GM13977 (cell line): ENCODE measurements at places on chromosomes 12 and 14.

- no peak for DNase-seq
Measured at GRCh38 chr14:51334566-51334965, 94.5 kb downstream of the TMX1 start.

DNA sequence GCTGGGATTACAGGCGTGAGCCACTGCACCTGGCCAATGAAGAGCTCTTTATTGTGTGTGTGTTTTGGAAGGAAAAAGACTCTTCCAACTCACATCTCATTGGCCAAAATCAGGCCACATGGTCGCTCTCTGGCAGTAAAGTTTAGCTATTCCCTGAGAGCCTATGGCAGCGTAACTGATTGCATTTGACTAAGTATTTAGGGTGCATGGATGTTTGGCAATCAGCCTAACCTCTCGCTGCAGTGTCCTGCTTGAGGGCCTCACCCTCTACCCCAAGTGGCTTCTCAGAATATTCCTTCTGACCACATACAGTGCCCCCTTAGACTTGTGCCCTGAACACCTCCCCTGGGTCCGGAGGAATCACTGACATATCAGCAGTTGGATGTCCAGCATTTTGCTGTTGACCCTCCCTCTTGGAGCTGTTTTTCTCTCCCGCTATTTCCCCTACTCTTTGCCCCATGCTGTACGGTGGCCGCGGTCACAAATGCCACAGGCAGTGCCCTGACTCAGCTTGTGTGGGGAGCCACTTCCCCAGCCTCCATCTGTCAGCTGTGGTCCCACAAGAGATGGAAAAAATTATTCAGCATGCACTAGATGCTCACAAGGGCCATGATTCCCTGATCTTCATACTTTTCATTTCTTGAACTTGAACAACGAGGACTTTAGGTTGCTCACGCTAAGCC, 9.5 kb downstream of the PHETA1 start:
- DNase-seq, result no peak

GRCh38 chr12:2633825-2634200, 161.0 kb upstream of the FKBP4 start:
- no peak for DNase-seq

DNA sequence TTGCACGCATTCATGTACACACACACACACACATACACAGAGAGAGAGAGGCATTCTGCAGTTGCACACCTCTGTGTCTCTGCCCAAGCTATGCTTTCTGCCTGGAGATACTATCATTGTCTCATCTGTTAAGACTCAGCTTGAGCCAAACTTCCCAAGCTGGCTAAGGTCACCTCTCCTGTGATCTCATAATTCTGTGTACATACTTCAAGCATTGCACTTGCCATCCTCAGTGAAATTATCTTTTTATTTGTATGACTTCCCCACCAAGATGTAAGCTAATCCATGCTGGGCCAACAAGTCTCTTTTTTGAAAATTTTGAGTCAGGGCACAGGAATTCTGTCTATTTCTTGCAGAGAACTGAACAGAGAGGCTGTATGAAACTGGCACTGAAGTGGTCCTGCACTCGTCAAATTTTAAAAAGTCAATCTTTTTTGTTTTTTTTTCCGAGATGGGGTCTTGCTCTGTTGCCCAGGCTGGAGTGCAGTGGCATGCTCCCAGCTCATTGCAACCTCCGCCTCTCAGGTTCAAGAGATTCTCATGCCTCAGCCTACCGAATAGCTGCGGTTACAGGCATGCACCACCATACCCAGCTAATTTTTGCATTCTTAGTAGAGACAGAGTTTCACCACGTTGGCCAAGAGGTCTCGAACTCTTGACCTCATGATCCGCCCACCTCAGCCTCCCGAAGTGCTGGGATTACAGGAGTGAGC, 44.3 kb downstream of the TMTC1 start:
- no peak for DNase-seq

- no peak for DNase-seq
Measured at GRCh38 chr12:87529413-87529812, 499.8 kb downstream of the C12orf50 start.

DNA sequence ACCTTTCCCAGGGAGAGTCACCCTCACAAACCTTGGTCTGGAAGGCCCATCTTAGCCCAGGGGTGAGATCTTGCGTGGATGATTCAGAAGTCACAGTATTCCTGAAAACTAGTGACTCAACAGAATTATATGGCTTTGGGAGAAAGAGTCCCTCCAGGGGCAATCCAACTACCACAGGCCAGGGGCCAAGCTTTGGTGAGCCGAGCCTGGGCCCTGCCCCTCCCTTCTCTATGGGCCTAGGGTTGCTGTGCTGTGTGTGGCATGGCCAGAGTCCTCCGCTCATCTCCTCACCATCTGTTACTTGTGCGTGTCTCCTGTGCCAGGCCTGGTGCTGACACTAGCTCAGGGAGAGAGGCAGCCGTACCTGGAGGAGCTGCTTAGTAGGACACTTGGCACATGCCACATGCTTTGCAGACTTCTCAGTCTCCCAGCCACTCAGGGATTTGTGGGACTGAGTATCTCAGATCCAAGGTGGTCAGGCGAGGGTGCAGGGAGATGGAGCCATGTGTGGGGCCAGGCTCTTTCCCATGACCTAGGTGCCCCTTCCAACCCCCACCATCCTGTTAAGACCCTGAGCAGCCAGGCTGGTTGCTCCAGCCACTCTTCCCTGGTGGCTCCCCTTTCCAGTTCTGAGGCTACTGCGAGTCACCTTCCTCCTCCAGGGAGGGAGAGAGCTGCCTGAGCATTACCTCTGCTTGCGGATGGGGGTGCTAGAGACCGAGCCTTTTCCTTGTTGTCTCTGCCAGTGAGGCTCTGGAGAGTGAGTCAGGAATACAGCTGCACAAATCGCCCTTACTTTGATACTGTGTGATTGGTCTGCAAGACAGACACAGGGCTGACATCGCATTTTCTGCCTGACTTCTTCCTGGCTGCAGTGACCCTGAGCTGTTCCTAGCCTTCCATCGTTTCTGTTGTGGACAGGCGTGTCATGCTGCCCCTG, 94.1 kb downstream of the SLC25A47 start:
- DNase-seq, result no peak

- no peak for DNase-seq
Measured at GRCh38 chr14:77311217-77311616, 9.5 kb downstream of the POMT2 start.

DNA sequence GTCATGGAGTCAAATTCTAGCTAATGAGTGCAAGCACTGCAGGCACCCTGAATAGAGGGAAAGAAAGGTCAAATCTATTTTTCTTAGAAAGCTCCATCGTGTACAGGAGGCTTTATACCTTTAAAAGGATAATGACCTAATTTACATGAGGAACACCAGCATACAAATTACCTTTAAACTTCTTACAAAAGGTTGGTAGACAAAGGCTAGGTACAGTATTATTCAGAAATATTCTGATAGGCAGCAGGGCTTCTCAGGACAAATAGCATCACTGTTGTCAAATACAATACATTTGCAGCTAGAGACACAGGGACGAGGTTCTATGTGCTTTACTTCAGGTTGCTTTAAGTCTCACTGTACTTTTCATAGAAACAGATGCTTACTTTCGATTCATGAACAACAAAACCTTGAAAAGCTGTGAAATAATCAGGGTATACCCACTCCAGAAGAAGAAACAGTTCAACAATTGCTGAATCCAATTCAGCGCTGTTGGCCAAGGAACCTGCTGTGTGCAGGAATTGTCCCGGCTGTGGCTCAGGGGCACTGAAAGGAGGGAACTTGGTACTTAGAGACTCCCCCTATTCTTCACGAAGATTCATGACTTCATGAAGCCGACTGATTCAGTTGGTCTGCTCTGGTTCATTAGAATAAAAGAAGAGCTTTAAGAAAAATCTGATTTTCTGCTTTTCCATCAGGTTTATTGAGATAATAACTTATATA, 252.9 kb downstream of the PRKD1 start:
- DNase-seq, result no peak

GRCh38 chr14:81303258-81303935, 82.6 kb upstream of the GTF2A1 start:
- DNase-seq, result peak; percentile 41

DNA sequence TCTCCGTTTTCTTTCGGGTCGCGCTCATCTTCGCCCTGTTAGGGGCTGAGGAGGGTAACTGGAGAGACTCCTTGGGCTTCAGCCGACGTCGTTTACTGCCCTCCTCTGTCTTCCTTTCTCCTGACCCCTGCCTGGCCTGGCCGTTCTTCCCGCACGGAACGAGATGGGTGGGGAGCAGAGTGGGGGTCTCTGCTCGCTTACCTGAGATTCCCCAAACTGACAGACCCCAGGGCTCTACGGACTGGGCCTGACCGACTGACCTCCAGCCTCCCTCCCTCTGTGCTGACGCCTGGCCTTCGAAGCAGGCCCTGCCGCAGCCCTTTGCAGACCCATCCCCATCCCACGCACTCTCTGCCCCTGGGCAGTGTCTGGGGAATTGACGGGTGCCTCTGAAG, 439 bp downstream of the GOLGA5 start:
- DNase-seq, result no peak

GRCh38 chr14:51368721-51369163, 128.7 kb downstream of the TMX1 start:
- no peak for DNase-seq

DNA sequence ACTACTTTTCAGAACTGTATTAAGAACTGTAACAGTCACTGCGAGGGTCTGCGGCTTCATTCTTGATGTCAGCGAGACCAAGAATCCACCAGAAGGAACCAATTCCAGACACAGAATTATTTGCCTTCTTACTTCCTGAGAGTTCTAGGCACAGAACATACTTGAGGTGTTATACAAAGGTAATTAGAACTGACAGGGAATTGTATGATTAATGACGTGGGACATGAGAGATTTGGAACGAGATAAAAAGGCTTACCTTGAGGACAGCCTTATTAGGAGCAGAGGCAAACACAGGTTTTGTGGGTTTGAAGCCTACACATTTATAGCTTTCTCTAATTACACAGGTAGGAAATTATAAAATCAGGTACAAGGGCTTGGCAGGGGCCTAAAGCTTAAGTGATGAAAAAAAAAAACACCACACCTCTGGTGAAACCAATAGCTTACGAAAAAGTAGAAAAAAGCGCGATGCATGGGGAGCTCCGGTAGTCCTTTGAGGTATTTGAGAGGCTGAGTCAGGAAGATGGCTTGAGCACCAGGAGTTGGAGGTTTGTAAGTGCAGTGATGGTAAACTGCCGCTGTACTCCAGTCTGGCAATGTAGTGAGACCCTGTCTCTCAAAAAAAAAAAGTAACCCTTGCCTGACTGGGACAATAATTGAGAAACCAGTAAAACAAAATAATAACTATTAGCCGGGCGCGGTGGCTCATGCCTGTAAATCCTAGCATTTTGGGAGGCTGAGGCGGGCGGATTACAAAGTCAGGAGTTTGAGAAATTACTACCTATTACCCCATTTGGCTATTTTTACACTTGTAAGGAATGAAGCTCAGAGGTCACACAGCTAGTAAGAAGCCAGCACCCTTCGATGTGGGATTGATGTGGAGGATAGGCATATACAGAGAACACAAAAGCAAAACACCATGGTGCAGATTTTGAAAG, 795 bp upstream of the ACOT2 start:
- no peak for DNase-seq

DNA sequence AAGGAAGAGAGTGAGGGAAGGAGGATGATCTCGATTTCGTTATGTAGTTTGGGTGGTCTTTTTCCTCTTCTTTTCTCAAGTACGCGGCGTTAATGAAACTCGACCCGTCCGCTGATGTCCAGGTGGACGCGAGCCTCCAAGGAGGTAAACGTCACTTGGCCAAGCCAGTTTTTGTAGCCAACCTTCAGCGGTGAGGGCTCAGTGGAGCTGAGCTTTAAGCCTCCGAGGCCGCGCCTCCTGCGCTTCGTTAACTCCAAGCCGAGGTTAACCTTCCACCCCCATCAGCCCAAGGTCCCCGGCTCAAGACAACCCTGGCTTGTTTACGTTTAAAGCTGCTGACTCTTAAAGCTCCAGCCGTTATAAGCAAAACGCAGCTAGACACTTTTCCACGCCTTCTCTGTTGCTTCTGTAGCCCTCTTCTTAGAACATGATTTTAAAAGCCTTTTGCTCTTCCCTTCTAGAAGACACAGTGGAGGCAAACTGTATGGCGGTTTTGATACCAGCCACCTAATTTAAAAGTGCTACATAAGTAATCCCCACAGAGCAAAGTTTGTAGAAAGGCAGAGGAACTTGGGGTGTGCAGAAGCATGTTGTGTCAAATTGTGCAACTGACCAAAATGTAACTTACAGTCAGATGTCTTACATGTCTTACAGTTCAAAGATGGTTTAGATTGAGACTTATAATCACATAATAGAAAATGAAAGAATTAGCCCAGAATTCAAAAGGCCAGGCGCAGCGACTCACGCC, 923 bp upstream of the ITPR2 start:
- DNase-seq, result peak; percentile 65

GRCh38 chr12:26828280-26829073, 4.5 kb downstream of the ITPR2 start:
- DNase-seq, result no peak

GRCh38 chr14:84404246-84404645, 1125.7 kb upstream of the FLRT2 start:
- DNase-seq, result no peak

GRCh38 chr12:108350511-108350910, 11.4 kb upstream of the CMKLR1 start:
- DNase-seq, result no peak

- DNase-seq, result no peak
Measured at GRCh38 chr14:46259536-46259935, 392.0 kb downstream of the RPL10L start.

DNA sequence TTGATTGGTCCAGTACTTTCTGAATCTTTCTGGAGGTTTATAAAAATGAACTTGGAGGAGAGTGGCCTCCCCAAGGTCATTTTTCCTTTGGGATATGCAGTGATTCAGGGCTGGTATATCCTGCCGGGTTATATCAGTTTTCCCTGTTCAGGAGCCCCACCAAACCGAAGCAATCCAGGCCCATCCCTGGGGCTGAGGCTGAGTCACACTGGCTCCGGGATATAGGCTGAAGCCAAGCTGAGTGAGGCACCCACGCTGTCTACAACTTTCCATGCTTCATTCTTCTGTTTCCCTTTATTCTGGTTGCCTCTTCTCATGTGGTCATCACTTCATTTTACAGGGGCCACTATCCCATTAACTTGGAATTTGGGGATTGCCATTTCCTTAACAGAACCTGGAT, 3.4 kb downstream of the SSPN start:
- DNase-seq, result no peak

GRCh38 chr12:103572312-103573045, 14.6 kb upstream of the STAB2 start:
- DNase-seq, result no peak

DNA sequence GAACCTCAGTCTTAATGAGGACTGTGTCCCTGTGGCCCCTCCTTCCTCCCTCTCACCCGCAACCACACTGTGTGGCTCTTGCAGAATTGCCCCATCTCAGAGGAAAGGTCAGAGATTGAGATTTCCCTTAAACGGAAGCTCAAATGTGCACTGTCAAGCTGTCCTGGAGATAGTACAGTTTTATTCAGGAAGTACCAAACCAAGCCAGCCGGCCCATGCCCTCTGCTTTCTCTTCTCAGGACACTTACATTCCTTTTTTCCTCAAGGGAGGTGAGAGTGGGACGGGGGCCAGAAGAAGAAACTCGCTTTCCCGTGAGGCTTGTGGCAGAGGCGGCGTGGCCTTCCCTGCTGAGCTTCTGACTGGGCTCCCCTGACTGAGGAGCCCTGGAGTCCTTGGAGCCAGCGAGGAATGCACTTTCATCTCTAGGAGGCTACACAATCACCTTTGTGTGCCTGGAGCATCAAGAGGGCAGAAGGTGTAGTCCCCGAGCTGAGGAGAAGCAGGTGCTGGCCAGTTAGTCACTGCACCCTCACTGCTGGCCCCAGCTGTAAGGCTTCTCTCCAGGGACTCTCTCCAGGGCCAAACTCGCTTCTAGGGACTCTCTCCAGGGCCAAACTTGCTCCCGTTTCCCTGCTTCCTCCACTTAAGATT, 24.1 kb upstream of the ATP2A2 start:
- DNase-seq, result no peak

- DNase-seq, result no peak
Measured at GRCh38 chr14:51884086-51884927, 23.9 kb downstream of the GNG2 start.
